AG10803 (cell line): ENCODE measurements at places on chromosomes 5 and 9.

- DNase-seq: peak; percentile 5
Measured at GRCh38 chr5:115180165-115180709, 10.5 kb upstream of the TRIM36 start.

DNA sequence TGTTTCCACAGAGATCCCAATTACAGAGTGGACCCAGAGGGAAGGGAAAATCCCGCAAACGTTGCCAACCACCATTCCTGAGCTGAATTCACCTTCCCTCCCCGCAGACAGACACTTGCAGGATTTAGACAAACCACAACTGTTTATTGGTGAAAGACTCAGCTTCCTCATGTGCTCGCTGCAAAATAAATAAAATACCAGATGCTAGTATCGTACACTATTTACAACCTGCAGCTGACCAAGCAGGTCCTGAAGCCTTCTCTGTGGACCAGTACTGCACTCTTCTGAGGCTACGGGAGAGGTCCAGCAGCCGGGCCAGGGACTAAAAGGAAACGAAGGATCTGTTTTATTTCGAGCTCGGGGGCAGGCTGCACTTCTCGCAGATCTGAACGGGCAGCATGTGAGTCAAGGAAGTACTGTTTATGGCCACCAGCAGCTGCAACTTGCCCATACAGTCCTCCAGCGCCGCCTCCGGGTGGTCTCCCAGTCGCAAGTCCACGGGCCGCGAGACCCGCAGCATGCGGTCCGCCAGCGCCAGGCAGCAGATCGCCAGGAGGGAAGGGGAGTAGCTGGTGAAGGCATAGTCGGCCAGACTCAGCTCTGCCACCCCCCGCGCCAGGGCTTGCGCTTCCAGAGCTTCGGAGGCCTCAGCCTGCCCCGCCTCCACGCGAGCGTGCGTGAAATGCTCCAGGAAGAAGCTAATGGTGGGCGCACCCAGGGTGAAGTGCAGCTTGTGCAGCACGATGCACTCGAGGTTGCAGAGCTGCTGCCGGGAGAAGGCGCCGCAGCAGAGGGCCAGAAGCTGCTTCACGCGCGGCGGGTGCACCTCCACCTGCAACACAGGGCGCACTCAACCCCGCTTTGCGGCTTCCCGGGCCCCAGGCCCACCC is 2.1 kb downstream of the CCNO start:
- DNase-seq: peak; percentile 11

DNA sequence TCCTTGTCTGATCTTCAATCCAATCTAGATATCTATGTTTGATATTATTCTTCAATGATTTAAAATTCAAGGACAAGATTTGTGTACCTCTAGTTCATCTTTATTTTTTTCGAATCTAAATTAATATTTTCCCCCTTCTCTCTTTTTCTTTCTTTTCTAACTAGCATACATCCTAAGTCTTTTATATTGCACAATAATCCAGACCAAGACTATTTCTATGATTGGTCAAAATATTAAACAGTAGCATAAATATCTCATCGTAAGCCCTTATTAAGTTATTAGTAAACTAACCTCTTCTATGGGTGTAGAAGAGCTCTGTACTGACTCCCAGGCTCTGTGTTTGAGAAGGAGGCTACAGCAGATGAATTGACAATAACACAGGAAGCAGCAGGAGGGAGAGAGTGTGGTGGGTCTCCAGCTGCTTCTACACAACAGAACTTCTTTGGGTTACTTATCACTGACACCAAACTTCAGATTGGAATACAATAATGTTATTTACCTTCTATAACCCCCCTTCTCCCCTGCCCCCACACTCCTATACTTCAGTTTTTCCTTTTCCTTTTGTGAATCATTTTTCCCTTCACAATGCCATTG is 11.9 kb upstream of the PLCXD3 start:
- DNase-seq: no peak

GRCh38 chr5:111345731-111346130 is 121.5 kb downstream of the CAMK4 start:
- peak; percentile 47 for DNase-seq

GRCh38 chr5:5025774-5026408 is 114.2 kb upstream of the ADAMTS16 start:
- peak; percentile 11 for DNase-seq

- DNase-seq: no peak
Measured at GRCh38 chr5:58380655-58381054, 79.2 kb downstream of the PLK2 start.

- DNase-seq: no peak
Measured at GRCh38 chr5:90911169-90911568, 352.6 kb downstream of the ADGRV1 start.

- no peak for DNase-seq
Measured at GRCh38 chr5:111225926-111226325, 1.7 kb downstream of the CAMK4 start.

- DNase-seq: no peak
Measured at GRCh38 chr9:89465726-89466308, 32.1 kb downstream of the SEMA4D start.

GRCh38 chr9:91255327-91255726 is 106.4 kb downstream of the AUH start:
- DNase-seq: peak; percentile 74

- no peak for DNase-seq
Measured at GRCh38 chr5:158722940-158723339, 376.8 kb downstream of the EBF1 start.
